ENCODE measurements at places on chromosomes 5 and 9. TPM values are rescaled to one million over a fixed set of nuclear protein-coding genes. Genes with fewer than 3 reads are reported as not detected.

The CMYA5 gene
- 1.5 TPM for total RNA-seq

The NDST1 gene
- total RNA-seq: 52.1 TPM

The PCDHGC4 gene
- total RNA-seq: 2.5 TPM

The BAAT gene
- under 0.01 TPM for total RNA-seq

The DBH gene
- total RNA-seq: not detected

The CDKN2AIPNL gene
- 32.0 TPM for total RNA-seq

The FOXD4L6 gene
- total RNA-seq: under 0.01 TPM

The PCDHGA4 gene
- total RNA-seq: 0.67 TPM

The SLCO4C1 gene
- under 0.01 TPM for total RNA-seq

The TOR4A gene
- total RNA-seq: 3.3 TPM

The LCN1 gene
- not detected for total RNA-seq

The HTR1A gene
- total RNA-seq: not detected

The LPCAT1 gene
- 93.4 TPM for total RNA-seq

The JADE2 gene
- total RNA-seq: 56.8 TPM

The LCN12 gene
- not detected for total RNA-seq

The MARCHF11 gene
- not detected for total RNA-seq

The RNF20 gene
- 32.0 TPM for total RNA-seq

The SH3TC2 gene
- 14.5 TPM for total RNA-seq

The NFIB gene
- 31.6 TPM for total RNA-seq

The PTGDS gene
- 1.1 TPM for total RNA-seq

The CCDC152 gene
- total RNA-seq: 0.34 TPM

The ADGRD2 gene
- total RNA-seq: not detected

The BTNL3 gene
- not detected for total RNA-seq

The ZBTB34 gene
- total RNA-seq: 9.7 TPM

The PCDHB16 gene
- not detected for total RNA-seq

The CATSPER3 gene
- total RNA-seq: not detected

The ESM1 gene
- total RNA-seq: not detected

The PTPRD gene
- total RNA-seq: not detected

The OBP2B gene
- total RNA-seq: not detected

The CCL27 gene
- total RNA-seq: 0.34 TPM

The FBP1 gene
- not detected for total RNA-seq

The KCNIP1 gene
- total RNA-seq: 0.36 TPM

The CDKN2B gene
- 16.4 TPM for total RNA-seq

The TMEFF1 gene
- total RNA-seq: 0.69 TPM

The FIBCD1 gene
- total RNA-seq: under 0.01 TPM

The ANKRD33B gene
- not detected for total RNA-seq

The RNF14 gene
- total RNA-seq: 112 TPM

The IFNB1 gene
- 0.77 TPM for total RNA-seq

The FRMD3 gene
- total RNA-seq: under 0.01 TPM

The WDR38 gene
- total RNA-seq: not detected

The HAND1 gene
- not detected for total RNA-seq

The FREM1 gene
- under 0.01 TPM for total RNA-seq

The TSSK1B gene
- total RNA-seq: not detected

The WDR5 gene
- 29.8 TPM for total RNA-seq

Data from melanocyte of skin (primary cell).